ENCODE measurements at places on chromosomes 12 and 14.

- DNase-seq = no peak
Observed at GRCh38 chr12:47811581-47812484, 7.9 kb downstream of the HDAC7 start.

DNA sequence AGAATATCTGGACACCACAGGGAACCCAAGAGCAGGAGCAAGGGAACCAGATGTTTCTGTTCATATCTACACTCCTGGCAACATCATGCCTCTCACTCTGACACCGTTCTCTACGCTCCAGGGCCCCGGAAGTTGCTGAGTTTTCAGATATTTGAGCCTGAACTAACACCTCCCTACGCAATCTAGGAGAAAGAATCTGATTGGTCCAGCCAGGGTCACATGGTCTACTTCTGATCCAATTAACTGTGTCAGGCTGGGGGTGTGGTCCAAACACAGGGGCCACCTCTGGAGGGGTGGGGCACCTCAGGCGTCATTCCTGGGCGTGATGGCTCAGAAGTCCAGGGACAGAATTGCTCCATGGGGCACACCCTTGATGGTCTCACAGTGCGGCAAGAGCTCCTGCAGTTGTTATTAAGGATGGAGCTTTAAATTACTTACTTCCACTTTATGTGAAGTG lies 165.5 kb downstream of the PTPN11 start:
- DNase-seq = no peak

DNA sequence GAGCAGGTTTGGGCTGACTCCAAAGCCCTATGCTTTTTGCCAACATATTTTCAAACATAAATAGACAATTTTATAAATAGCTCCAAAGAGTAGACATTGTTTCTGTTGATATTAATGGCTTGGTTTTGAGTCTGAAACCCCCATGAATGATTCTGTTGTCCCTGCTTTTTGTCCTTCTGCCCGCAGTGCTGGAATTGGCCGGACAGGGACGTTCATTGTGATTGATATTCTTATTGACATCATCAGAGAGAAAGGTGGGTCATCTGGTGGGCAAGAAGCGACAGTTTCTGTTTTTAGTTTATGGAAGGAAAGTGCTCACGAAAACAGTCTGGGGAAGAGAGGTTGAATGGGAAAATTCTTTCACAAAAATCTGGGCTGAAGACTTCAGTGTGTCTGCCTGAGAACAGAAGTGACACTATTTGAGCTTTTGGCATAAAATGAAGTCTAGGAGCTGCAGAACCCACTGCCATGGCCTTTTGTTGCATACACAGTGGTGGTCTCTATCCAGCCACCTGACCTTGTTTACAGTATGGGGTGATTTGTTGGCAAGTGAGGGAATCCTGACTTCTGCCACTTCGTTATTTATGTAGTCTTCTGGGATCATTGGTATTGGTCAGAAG lies 69.6 kb downstream of the PTPN11 start:
- no peak for DNase-seq

DNA sequence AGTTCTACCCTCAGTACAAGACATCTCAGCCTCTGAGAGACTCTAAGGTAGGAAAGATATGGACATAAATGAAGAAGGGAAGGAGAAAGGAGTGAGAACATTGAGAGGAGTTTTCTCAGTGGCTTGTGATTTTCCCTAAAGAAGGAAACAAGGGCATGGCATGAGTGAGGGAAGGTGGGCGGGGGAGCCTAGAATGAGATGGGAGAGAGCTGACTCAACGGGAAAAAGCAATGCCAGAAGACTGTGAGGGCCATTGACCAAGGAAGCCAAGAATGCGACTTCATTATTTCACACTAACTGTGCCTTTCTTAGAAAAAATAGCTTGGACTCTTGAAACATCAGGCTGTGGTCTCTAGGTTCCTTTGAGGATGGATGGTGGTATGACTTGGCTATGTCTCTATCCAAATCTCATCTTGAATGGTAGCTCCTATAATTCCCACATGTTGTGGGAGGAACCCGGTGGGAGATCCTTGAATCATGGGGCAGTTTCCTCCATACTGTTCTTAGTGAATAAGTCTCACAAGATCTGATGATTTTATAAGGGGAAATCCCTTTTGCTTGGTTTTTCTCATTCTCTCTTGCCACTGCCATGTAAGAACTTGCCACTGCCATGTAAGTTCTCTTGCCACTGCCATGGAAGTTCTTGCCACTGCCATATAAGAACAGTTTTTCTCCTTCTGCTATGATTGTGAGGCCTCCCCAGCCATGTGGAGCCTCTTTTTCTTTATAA lies 279.6 kb downstream of the NUAK1 start:
- no peak for DNase-seq

Measured in activated CD8-positive, alpha-beta memory T cell treated with anti-CD3 and anti-CD28 coated beads for 4 hours (primary cell).